Right renal pelvis (tissue), 4 donors: ENCODE measurements at places on chromosomes 2 and 18. TPM values are rescaled to one million over a fixed set of nuclear protein-coding genes. Genes with fewer than 3 reads are reported as not detected.

- DNase-seq = no peak
Observed at GRCh38 chr18:49086926-49087325, 136.2 kb upstream of the SMAD7 start.

GRCh38 chr2:70084973-70085710, 2.1 kb upstream of the PCBP1 start:
- DNase-seq = no peak

GRCh38 chr2:231765496-231765929, 15.6 kb downstream of the PDE6D start:
- DNase-seq = no peak

DNA sequence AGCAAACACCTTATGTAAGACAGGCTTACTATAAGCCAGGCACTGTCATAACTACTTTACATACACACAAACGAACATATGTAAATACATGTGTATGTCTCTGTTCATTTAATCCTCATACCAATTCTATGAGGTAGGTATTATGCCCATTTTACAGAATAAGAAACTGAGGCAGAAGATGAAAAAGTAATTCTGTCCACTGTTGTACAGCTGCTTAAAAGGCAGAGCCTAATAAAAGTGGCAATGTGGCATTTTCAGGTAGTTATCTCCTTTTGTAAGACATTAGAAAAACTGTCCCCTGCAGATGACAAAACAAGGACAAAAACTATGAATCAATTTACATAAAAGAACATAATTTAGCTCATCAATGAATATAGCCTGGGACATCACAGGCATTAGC, 69.9 kb downstream of the PLEKHM3 start:
- no peak for DNase-seq

Gene STK39
- 31.2 TPM for polyA plus RNA-seq

- DNase-seq = no peak
Observed at GRCh38 chr2:238848976-238849853, 1.3 kb downstream of the TWIST2 start.

Gene B4GALT6
- polyA plus RNA-seq = 20.6 TPM
